Stimulated activated CD4-positive, alpha-beta T cell treated with anti-CD3 and anti-CD28 coated beads, TNF-alpha, amount 100 ng/mL, for 1 hour (primary cell): ENCODE measurements at places on chromosomes 6 and 20.

DNA sequence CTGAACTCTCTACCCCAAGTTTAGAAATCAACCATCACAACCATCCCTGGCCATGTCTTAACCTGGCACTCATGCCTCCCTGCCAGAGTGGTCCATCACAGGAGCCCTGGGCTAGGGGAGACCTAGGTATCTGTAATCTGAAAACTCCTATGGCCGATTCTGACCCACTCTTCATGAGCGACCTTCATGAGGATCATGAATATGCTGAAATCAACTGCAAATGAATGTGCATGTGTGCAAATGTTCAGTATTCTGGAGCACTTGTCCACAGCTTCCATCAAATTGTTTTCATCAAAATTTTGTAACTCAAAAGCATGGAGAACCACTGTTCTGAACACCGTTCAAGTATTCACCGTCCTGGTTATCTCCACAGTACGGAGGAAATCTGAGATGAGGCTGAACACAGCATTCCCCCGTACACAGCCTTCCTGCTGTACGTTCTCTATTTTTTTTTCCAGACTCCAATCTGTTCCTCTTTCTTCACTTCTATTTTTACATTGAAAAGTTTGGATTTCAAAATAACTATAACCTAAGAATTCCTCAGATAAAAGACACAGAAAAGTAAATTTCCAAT is 17.7 kb downstream of the METTL24 start:
- no peak for DNase-seq

DNA sequence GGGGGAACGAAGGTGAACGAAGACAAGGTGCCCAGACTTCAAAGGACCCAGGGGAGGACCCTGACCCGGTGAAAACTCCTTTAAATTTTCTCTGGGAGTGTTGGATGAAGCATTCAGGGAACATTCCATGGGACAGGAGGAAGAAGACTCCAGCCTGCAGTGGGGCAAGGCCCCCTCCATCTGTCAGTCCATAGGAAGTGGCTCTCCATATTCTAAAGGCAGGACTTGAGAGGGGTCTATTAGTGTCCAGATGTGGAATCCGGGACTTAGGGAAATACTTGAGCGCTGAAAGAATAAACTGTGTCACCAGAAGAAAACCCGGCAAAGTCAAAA is 3.2 kb upstream of the BPIFA2 start:
- no peak for DNase-seq

GRCh38 chr6:39812496-39812852 is 20.3 kb downstream of the DAAM2 start:
- DNase-seq = no peak

- no peak for DNase-seq
Observed at GRCh38 chr6:3504938-3505805, 48.3 kb upstream of the SLC22A23 start.

DNA sequence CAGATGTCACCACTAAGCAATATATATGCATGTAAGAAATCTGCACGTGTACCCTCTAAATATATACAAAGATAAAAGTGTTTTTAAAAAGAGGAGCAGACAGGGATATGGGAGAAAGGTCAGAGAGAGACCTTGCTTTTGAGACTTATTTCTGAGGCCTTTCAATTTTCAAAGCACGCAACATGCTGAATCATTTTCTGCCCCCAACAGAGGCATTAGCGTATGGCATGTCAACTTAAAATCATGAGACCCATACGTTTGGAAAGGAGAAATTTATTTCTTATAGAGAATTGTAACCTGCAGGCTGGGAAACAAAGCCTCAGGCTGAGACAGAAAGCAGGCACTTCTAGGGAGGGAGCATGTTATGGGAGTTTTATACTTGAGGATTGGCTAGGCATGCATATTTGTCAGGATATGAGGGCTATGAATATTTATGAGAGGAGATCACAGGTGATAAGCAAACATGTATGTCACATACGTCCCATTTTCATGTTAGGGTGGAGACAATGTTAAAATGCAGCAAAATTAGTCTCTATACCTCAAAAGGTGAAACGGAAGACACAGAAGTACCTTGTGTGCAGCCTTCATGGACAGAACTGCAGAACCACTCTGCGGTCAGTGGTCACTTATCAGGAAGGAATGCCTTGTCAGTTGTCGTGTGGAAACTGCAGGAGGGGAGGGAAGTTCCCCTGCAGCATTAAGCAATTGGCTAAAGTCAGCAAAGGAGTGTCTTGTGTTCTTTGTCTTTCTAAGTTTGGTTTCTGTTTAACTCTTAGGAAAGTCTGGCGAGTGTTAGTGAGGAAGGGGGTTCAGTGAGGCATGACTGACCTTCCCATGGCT is 6.3 kb upstream of the GABRR2 start:
- no peak for DNase-seq

DNA sequence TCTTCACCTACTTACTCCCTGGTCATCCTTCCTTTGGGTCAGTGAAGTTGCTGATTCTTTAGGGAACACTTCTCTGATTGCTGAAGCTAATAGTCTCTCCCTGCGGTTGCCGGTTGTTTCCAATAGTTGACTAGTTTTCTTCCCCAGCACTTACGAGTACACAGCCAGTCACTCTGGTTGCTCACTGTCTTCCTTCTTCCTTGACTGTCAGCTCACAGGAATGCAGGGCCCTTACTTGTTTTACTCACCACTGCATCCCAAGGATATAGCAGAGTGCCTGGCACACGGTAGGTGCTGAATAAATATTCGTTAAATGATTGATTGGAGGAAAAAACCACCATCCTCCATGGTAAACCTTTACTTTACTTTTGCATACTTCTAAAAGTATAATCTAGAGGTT is 345.0 kb downstream of the QKI start:
- no peak for DNase-seq

GRCh38 chr6:16316741-16317251 is 78.4 kb downstream of the GMPR start:
- no peak for DNase-seq

GRCh38 chr6:144543006-144543871 is 258.1 kb downstream of the UTRN start:
- no peak for DNase-seq

DNA sequence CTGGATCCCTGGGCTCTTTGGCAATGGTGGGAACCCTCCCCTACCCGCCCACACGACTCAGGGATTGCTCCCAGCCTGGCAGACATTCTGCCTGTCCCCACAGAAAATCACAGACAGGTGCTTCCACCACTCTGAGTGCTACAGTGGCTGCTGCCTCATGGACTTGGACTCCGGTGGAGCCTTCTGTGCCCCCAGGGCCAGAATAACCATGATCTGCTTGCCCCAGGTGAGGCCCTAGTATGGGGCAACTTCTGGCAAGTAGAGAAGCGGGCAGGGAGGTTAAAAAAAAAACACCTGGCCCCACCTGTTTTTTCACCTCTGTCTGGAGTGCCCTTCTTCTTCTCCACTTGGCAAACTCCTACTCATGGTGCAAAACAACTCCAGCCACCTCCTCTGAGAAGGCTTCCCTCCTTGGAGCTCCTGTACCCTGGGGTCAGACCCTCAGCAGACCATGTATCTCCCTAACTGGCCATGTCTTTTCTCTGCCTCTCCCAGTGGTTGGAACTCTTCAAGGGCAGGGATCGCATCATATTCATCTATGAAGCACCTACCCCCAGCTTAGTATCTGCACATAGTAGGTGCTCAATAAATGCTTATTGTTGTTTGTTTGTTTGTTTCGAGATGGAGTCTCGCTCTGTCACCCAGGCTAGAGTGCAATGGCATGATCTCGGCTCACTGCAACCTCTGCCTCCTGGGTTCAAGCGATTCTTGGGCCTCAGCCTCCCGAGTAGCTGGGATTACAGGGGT is 1.1 kb downstream of the CLPSL2 start:
- DNase-seq = no peak

DNA sequence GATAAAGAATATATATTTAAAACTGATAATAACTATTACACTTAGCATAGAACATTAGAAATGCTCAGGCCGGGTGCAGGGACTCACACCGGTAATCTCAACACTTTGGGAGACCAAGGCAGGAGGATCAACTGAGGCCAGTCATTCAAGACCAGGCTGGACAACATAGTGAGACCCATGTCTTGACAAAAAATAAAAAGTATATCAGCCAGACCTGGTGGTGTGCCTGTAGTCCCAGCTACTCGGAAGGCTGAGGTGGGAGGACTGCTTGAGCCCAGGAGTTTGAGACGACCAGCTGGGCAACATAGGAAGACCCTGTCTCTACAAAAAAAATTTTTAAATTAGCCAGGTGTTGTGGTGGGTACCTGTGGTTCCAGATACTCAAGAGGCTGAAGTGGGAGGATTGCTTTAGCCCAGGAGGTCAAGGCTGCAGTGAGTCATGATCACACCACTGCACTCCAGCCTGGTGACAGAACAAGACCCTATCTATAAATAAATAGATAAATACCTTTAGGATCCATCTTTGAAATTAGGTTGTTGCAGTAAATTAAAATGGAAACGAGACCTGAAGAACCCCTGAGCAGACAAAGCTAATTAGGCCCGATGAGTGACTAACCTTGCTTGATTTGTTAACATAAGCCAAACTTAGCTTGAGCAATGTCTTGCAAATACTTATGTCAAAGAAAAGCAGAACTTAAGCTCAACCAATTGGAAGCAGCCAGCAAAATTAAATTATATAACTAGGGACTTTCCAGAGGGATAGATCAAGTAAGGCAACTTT is 75.8 kb upstream of the E2F3 start:
- no peak for DNase-seq

DNA sequence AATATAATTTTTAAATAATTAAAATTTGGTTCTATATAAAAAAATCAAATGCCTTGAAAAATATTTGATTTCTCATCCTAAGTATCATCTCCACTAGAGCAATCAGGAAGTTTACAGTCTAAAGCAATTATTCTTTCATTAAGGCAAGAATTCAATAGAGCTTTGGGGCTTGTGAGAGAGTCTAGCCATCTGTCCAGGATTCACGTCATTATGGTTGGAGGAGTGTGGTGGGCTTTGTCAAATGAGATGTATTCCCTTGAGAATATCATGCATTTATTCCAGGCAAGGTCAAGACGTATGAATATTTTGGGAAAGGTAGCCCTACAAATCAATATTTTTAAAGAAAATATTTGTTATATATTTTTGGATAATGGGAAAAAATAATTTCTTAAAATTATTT is 132.4 kb downstream of the ELOVL4 start:
- DNase-seq = no peak

GRCh38 chr6:44111434-44112417 is 15.5 kb downstream of the MRPL14 start:
- DNase-seq = no peak

- DNase-seq = peak; percentile 67
Observed at GRCh38 chr20:36435592-36436541, 105.5 kb upstream of the MYL9 start.

DNA sequence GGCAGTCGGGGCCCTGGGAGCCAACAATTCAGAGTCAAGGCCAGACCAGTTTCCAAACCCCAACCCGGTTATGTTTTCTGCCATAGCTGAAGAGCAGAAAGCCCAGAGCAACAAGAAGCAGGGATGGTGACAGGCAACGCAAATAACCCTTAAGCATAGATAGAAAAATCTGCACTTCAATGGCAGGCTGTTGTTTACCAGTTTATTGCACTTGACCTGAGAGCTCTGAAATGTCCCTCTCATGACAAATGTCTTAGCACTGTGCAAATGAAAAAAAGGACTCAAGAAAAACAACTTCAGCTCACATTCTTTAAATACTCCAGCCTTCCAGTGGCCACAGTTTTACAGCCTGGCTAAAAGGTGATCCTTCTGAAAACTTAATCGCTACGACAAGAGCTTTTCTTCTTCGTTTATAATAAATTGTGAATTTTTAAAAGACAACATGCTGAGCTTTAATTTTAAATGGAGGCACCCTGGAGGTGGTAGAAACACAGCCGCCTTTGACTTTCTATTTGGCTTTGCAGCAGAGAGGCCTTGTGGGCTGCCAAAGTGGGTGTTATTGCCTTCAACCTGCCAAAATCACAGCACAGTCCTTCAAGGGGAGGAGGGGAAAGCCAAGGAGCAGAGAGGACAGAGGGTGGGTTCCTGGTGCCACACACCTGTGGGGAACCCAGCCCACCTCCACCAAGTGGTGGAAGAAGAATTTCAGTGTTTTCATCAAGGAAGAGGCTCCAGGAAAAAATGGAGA is 289.5 kb upstream of the CDYL start:
- no peak for DNase-seq
